ENCODE measurements at places on chromosomes 1 and 21. TPM values are rescaled to one million over a fixed set of nuclear protein-coding genes. Genes with fewer than 3 reads are reported as not detected.

DNA sequence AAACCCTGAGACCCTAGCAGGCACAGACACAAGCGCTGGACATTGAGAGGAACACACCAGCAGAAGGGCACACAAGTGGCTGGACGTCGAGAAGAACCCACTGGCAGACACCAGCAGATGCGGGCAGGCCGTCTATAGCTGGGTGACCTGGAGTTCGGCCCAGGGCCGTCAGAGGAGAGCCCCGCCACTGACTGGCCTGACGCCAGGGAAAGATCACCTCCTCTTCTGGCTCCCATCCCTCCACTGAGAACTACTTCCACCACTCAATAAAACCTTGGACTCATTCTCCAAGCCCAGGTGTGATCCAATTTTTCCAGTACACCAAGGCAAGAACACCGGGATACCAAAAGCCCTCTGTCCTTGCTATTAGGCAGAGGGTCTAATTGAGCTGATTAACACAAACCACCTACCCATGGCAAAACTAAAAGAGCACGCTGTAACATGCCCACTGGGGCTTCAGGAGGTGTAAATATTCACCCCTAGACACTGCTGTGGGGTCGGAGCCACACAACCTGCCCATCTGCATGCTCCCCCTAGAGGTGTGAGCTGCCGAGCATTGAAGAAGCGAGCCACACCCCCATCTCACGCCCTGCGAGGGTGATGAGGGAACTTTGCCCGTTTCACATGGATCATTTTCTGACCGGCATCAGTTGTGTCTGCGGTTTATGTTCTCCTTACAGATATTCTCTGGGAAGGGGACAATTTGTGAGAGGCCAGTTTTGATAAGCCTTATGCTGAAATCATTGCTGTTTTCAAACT is 104.8 kb downstream of the HLX start:
- no peak for DNase-seq
- no peaks in the 10 kb centered on the region for H3K4me1 ChIP-seq
- H3K36me3 ChIP-seq, result no peaks in the 10 kb centered on the region
- no peak overlapping the region for H3K4me3 ChIP-seq
- H3K27ac ChIP-seq, result no peak overlapping the region
- no peaks in the 10 kb centered on the region for H3K27me3 ChIP-seq

GRCh38 chr1:110324667-110325066 is 14.5 kb upstream of the RBM15 start:
- no peak overlapping the region for H3K27ac ChIP-seq
- H3K4me3 ChIP-seq, result no peak overlapping the region
- no peaks in the 10 kb centered on the region for H3K27me3 ChIP-seq
- DNase-seq, result no peak
- no peaks in the 10 kb centered on the region for H3K36me3 ChIP-seq

The VASH2 gene
- total RNA-seq, result not detected

GRCh38 chr1:53639251-53639763 is 99.7 kb downstream of the GLIS1 start:
- H3K4me3 ChIP-seq, result no peak overlapping the region
- no peaks in the 10 kb centered on the region for H3K27me3 ChIP-seq
- DNase-seq, result no peak
- H3K27ac ChIP-seq, result no peak overlapping the region
- H3K36me3 ChIP-seq, result no peaks in the 10 kb centered on the region

The SLFNL1 gene
- 1.3 TPM for total RNA-seq

DNA sequence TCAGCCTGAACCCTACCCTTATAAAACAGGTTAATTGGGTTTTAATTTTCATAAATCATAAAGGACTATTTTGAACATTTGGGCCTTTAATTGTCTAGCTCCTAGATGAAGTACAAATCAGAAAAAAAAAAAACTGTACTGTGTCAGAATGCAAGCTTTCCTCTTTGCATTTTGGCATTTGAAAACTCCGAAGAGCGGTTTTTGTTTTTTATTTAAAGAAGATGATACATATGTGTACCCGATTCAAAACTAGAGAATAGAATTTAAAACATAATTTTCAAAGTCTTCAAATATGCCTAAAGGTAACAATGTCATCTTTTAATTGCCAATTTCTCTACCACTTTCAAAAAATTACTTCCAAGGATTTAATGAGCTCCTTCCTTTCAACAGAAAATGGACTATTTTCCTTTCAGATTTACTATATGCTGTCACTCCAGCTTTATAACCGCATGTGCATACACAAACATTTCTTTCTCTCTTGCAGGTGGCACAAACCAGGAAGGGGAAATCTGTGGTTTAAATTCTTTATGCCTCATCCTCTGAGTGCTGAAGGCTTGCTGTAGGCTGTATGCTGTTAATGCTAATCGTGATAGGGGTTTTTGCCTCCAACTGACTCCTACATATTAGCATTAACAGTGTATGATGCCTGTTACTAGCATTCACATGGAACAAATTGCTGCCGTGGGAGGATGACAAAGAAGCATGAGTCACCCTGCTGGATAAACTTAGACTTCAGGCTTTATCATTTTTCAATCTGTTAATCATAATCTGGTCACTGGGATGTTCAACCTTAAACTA is 33.7 kb downstream of the MRPL39 start:
- H3K36me3 ChIP-seq, result no peaks in the 10 kb centered on the region
- peak overlapping the region; percentile 1 for H3K27ac ChIP-seq
- no peak overlapping the region for H3K4me3 ChIP-seq
- H3K4me1 ChIP-seq, result no peaks in the 10 kb centered on the region

DNA sequence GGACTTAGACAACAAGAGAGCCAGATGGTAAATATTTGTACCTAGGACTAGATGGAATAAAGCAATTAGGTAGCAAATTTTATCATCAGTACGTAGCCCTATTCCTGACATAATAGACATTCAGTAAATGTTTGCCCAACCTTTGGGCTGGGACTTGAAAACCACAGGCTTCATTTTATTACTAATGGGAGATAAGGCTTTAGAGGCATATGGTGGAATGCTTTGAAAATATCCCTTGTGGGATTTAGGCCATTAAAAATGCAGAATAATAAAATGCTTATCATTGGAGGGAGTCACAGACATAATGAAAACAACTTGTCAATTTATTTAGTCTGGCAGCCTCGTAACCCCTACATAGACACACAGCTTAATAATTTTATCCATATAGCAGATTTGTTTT is 296.1 kb upstream of the SPAG17 start:
- H3K4me1 ChIP-seq, result no peaks in the 10 kb centered on the region
- H3K27me3 ChIP-seq, result no peaks in the 10 kb centered on the region
- no peaks in the 10 kb centered on the region for H3K36me3 ChIP-seq
- H3K4me3 ChIP-seq, result no peak overlapping the region

The GDAP2 gene
- total RNA-seq, result 9.6 TPM

DNA sequence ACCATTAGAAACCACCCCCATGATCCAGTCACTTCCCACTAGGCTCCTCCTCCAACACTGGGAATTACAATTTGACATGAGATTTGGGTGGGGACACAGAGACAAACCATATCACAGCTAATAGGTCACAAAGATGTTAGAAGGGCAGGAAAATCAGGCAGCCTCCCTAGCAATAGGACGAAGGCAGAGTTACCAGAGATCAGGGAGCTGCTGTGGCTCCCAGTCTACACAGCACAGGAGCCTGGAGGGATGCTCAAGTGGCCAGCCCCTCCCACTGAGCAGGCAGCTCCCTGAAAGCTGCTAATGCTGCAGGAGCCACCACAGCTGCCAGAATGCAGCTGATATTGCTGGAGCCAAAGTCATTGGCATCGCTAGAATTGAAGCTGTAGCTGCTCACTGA is 51.0 kb downstream of the CR1L start:
- no peak overlapping the region for H3K27ac ChIP-seq
- H3K36me3 ChIP-seq, result no peaks in the 10 kb centered on the region
- H3K4me1 ChIP-seq, result no peaks in the 10 kb centered on the region
- H3K27me3 ChIP-seq, result no peaks in the 10 kb centered on the region
- no peak for DNase-seq

DNA sequence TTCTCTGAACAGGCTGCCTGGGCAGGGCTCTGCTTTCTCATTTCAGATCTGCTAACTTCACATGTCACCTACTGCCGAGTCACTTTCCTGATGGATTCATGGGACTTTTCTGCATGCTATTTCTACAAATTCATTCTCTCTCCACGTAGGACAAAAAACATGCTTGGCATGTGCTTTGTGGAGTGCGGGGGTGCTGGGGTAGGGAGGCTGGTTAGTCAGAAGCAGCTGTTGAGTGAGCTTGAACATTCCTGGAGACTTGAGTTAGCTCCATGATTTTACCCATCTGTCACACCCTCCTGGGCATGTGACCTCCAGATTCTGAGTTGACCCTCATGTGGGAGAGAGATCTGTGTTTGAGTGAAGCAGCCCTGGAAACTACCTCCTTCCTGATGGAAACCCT is 71.4 kb downstream of the UCK2 start:
- no peak overlapping the region for H3K27ac ChIP-seq
- H3K4me3 ChIP-seq, result no peak overlapping the region
- DNase-seq, result no peak
- H3K36me3 ChIP-seq, result no peaks in the 10 kb centered on the region

- H3K4me1 ChIP-seq, result peaks cover 76% of the 10 kb centered on the region
- no peaks in the 10 kb centered on the region for H3K36me3 ChIP-seq
- peak overlapping the region; percentile 96 for H3K27ac ChIP-seq
- no peak overlapping the region for H3K4me3 ChIP-seq
- peak; percentile 54 for DNase-seq
- no peaks in the 10 kb centered on the region for H3K27me3 ChIP-seq
These were observed 44.3 kb downstream of the CD34 start for GRCh38 chr1:207866471-207867135.

The PLD5 gene
- 0.16 TPM for total RNA-seq

The GCSAML gene
- total RNA-seq, result 0.20 TPM

The RAVER2 gene
- 71.0 TPM for total RNA-seq

The CR1 gene
- total RNA-seq, result 5.1 TPM

DNA sequence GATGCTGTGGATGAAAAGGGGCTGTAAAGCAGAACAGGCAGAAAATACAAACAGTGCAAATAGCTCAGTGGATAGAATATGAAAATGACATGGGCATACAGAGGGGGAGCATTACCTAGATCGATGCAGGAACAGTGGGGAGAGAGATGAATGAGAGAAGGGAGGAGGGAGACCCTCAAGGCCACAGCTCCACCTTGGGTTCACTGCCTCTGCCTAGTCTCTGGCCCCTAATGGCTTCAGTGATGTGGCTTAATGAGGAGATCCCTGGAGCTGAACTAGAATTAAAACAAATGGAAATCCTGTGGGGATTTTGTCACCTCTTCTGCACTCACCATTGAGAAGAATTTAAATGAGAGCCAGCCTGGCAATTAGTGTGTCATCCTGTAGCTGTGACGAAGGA is 165.0 kb downstream of the TNR start:
- H3K4me3 ChIP-seq, result no peak overlapping the region
- H3K4me1 ChIP-seq, result no peaks in the 10 kb centered on the region
- H3K36me3 ChIP-seq, result no peaks in the 10 kb centered on the region
- no peak for DNase-seq

The MORC3 gene
- total RNA-seq, result 127 TPM

The TMEM82 gene
- 30.3 TPM for total RNA-seq

DNA sequence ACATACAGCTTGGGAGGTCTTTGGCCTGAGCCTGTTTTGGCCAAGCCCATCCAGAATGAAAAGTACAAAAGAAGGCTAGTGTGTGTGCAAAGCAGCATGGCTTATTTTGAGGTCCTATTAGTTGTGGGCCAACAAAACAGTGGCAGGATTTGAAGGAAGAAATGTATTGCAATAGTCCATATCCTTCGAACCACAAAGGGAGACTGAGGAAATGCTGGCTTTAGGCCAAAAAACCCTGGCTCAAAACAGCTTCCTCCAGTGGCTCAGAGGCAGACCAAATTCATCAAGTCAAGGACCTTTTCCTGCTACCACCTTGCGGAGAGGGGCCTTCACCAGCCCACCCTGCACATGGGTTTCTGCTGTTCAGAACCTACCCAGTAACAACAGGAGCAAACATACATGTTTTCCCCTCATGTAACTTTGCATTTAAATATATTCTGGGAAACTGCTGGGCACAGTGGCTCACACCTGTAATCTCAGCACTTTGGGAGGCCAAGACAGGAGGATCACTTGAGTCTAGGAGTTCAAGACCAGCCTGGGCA is 43.3 kb downstream of the VPS26C start:
- no peak overlapping the region for H3K4me3 ChIP-seq
- no peaks in the 10 kb centered on the region for H3K36me3 ChIP-seq
- no peaks in the 10 kb centered on the region for H3K27me3 ChIP-seq
- no peak for DNase-seq

GRCh38 chr1:221723018-221723847 is 18.7 kb downstream of the DUSP10 start:
- no peak overlapping the region for H3K4me3 ChIP-seq
- peak overlapping the region; percentile 5 for H3K27ac ChIP-seq
- H3K4me1 ChIP-seq, result peaks cover 62% of the 10 kb centered on the region
- H3K27me3 ChIP-seq, result no peaks in the 10 kb centered on the region

DNA sequence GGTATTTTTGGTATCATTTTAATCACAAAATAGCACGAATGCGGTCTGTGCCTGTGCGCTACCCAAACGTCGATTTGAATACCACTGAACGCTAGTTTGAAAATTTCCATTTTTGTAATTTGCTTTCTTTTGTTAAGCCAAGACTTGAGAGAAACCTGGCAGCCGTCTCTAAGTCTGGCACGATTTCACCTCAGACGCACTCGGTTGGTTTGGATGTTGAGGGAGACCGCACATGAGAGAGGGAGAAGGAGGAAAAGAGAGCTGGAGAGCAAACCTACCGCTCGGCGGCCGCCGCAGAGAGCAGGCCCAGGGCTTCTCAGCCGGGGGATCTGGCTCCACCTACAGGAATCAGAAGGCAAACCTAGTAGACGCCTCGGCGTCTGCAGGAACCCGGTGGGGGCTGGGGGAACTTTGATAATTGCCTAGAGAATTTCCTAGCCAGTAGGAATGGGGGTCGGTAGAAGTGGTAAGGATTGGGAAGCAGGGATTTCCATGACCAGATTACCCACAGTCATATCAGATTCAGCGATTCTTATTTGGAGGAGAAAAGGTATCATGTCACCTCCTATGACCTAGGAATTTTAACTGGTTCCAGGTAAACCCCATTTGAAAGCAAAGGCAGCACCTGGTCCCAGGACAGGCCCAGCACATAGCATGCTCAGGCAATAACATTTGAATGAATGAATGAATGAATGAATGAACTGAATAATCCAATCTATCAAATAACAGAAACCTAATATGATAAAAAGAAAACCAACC is 83.2 kb downstream of the TM2D1 start:
- H3K4me1 ChIP-seq, result peaks cover 5% of the 10 kb centered on the region
- no peaks in the 10 kb centered on the region for H3K36me3 ChIP-seq
- H3K27me3 ChIP-seq, result no peaks in the 10 kb centered on the region
- peak; percentile 69 for DNase-seq
- H3K27ac ChIP-seq, result peak overlapping the region; percentile 57
